NCI-H1105 treated with DMSO at 0.1 percent for 48 hours (cell line): ENCODE measurements at places on chromosomes 11 and 22.
A peak's percentile ranks its signal among the peaks of the same experiment; 100 is the strongest.

DNA sequence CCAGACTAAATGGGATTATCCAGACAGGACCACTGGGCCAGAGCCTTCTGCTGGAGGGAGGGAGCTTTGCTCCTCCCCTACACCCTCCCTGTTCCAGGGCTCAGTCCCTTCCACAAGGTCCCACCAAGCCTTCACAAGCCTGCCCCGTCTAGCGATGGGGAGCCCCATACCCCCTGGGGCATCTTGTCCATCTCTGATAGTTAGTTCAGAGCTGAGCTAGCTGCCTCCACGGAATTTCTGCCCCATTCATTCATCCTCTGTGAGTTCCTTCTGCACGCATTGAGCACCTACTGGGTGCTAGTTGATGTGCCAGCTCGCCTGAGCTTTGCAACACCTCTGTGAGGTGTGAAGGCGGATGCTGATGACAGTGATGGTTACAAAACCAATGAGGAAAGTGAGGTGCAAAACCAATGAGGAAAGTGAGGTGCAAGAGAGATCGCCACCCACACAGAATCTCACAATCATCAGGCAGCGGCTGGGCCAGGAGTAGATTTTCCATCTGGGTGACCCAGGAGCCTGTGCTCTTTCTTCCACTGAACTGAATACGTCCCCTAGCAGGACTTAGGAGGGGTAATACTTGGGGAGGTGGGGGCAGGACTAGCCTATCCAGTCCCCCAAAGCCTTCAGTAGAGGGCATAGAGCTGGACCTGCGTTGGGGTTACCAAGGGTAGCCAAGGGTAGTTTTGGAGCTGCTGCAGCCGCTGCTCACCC, 21.5 kb upstream of the CBX7 start:
- no peak for DNase-seq

GRCh38 chr11:85827748-85828639, 17.1 kb upstream of the SYTL2 start:
- DNase-seq: no peak

- DNase-seq: no peak
Measured at GRCh38 chr11:62627713-62628112, 5.9 kb upstream of the B3GAT3 start.

- DNase-seq: no peak
Measured at GRCh38 chr11:122923302-122923701, 40.7 kb downstream of the JHY start.

GRCh38 chr22:28896611-28897010, 13.2 kb downstream of the ZNRF3 start:
- no peak for DNase-seq

DNA sequence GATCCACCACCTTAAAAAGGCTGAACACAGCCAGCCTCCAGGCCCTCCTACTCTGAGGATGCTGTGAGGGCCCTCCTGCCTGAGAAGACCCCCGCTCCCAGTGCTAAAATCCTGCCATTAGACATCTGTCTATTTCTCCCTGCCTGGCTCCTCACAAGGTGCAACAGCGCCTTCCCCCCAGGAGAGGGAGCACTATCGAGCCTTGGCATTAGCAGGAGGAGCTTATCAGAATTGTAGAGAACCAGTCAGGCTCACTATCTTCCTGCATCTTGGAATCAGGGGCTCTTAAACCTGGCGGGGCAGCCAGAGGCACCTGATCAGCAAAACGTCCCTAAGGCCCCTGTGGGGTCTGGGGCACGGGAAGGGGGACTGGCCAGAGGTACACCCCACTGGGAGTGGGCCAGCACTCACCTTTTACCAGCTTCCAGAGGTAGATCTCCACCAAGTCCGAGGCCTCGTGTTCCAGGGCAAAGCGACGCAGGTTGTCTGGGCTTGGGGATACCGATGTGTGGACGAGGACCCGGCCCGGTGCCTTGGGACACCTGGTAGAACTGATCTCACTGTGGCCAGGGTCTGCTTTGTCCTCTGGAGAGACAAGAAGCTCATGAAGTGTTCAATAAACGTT, 28.7 kb downstream of the CHRDL2 start:
- peak; percentile 50 for DNase-seq

DNA sequence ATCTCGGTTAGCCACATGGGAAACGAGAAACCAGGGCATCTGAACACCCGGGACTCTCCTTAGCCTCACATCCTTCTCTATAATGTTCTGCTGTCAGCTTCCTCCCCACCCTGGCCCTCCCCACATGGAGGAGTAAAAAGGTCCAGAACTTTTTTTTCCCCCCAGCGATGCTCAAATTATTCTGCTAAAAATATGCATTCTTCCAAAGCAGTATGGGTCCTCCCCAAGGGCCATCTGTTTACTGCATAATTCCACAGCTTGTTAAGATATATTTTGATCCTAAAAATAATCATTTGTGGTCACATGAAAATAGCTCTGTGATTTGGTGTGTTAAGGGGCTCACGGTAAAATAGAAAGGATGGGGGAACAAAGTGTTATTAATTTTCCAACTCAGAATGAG, 281.5 kb upstream of the NARS2 start:
- no peak for DNase-seq

DNA sequence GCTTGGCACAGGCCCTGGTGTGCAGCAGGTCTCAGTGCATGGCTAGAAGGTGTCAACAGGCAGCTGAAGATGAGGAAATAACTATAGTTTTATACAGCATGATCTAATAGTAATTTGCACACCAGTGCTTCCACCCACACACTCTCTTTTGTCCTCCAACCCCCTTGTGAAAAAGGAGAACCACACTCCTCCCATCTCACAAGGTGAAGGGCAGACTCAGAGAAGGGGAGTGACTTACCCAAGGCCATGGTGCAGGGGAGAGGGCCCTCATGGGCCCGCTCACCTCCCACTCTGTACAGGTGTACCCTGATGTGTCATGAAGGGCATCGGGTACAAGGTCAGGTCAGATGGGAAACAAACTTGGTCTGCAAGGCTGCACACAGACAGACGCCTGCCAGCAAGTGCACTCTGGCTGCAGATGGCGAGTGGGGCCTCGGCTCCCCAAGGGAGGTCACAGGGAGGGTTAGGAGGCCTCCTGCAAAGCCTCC, 53.4 kb downstream of the DGCR2 start:
- DNase-seq: no peak

GRCh38 chr22:18075720-18076497, 1.9 kb upstream of the PEX26 start:
- peak; percentile 57 for DNase-seq

- no peak for DNase-seq
Measured at GRCh38 chr11:72609476-72609875, 64.7 kb downstream of the PDE2A start.

GRCh38 chr11:35239471-35240075, 100.6 kb downstream of the CD44 start:
- DNase-seq: no peak

- DNase-seq: peak; percentile 66
Measured at GRCh38 chr11:40162901-40163883, 1296.3 kb downstream of the LRRC4C start.

DNA sequence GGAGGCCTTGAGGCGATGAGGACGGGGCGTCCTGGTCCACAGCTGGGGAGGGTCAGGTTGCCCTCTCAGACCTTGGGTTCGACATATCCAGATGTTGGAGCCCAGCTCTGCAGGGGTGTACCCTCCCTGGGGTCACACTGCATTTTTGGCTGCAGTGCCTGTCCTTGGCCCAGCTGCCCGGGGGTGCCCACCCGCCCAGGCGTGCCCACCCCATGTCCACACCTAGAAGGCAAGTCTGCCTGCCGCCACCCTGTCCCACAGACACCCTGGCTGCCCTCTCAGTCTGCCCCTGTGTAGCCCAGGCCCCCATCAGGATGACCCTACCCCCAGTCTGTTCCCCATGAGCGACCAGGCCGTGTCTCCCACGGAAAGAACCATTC, 3.0 kb downstream of the LSP1 start:
- no peak for DNase-seq

DNA sequence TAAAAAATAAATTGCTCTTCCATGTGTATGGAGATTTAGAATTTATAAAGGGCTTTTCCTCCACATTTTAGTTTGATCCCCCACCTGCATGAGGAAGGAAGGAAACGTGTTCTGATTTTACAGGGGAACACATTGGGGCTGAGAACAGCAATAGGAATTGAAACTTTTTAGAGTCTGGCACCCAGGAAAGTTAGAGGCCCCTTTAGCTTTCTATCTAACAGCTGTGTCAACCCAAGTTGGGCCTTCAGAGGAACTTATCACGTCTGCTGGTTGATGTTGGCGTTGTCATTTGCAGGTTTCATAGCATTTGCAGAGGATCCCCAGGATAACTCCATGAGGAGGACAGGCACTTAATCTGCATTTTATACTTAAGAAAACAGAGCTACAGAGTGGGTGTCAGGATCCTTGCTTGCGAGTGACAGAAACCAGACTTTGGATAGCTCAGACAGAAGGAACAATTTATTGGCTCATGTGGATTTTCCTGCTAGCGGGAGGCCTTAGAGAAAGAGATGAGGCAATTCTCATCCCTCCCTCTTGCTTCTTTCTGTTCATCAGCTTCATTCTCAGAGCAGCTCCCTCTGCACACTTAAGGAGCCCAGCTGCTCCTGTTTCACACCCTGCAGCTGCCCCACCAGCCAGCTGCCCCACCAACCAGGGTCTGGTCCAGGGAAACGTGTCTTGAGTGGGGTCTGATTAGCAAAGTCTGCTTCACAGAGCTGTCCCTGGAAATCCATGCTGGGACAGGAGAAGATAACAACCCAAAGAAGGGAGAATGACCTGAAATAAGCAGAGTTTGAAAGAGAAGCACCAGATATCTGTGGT, 92.5 kb upstream of the OR4B1 start:
- DNase-seq: no peak

- DNase-seq: peak; percentile 49
Measured at GRCh38 chr22:46036558-46037408, 59.8 kb upstream of the WNT7B start.

GRCh38 chr11:34179026-34179675, 73.7 kb downstream of the NAT10 start:
- no peak for DNase-seq

DNA sequence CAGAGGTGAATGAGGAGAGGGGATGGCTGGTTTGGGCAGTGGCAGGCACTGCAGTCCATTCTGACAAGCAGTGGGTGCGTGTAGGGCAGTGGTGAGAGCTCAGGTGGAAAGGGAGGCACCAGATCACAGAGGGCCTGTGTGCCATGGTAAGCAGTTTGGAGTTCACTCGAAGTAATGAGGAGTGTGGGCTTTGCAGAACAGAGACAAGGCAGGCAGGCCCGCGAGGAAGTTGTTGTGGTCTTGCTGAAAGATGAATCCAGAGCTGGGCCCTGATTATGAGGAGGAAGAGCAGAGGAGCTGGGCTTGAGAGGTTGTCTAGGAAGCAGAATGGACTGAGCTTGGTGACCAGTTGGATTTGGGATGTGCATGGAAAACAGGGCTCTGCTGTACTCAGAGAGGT, 1.6 kb upstream of the DNAJB13 start:
- DNase-seq: no peak

- DNase-seq: no peak
Measured at GRCh38 chr11:31974366-31975136, 116.3 kb upstream of the RCN1 start.

- DNase-seq: no peak
Measured at GRCh38 chr11:115198321-115198741, 305.9 kb downstream of the CADM1 start.
